ENCODE measurements at places on chromosomes 7 and 10.

DNA sequence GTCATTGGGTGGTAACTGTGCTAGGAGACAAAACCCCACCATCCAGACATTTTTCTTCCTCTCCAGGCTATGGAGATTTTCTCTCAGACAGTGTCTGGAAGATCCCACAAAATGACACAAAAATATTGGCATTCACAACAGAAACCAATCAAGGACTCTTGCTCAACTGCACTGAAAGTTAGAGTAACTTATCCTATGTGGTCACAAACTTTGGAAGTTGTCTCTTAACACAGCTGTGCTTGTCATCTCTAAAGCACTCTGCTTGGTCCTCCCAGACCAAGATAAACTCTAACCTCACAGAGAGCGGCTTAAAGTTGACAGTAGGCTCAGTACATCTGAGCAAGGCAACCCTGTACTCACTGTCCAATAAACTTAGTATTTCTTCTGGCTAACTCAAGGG lies 74.9 kb downstream of the AKR1C4 start:
- no peak for DNase-seq

- no peak for DNase-seq
These were observed 1.2 kb upstream of the ZNF777 start for GRCh38 chr7:149462101-149462520.

GRCh38 chr7:103082497-103082896 lies 7.6 kb downstream of the ARMC10 start:
- DNase-seq: no peak

GRCh38 chr7:148290538-148290937 lies 300.0 kb upstream of the C7orf33 start:
- DNase-seq: no peak

GRCh38 chr10:43229208-43230061 lies 37.4 kb downstream of the RASGEF1A start:
- DNase-seq: no peak

DNA sequence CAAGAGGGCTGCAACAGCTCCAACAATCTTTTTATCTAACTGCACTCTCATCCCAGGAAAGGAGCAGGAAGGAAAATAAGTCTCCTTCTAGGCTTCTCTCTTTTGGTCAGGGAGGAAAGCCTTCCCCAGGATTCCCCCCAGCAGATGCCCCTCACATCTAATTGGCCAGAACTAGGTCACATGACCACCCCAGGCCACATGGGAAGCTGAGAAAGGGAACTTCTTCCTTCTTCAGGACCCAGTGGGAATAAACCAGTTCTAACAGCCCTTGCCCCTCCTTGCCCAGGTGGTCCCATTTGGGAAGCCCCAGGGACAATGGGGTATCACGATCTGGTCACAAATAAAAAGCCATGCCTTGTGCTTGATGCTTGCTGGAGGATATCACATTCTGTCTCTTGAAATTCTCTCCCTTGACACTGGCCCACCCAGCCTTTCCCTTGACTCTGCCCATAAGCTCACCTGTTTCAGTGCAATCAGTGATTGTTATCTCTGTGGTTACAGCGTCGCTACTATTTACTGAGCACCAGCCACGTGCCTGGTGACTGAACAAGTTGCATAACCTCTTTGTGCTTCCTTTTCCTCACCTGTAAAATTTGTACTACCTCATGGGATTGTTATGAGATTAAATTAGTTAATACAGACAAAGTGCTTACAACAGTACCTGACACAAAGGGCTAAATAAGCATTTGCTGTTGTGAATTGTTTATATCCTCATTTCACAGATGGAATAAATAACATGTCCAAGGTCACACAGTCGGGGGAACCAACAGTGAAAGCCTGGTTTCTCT lies 9.0 kb upstream of the TACR2 start:
- no peak for DNase-seq
